Activated CD4-positive, alpha-beta memory T cell treated with anti-CD3 and anti-CD28 coated beads for 36 hours (primary cell): ENCODE measurements at places on chromosomes 1 and 21. TPM values are rescaled to one million over a fixed set of nuclear protein-coding genes. Genes with fewer than 3 reads are reported as not detected.

DNA sequence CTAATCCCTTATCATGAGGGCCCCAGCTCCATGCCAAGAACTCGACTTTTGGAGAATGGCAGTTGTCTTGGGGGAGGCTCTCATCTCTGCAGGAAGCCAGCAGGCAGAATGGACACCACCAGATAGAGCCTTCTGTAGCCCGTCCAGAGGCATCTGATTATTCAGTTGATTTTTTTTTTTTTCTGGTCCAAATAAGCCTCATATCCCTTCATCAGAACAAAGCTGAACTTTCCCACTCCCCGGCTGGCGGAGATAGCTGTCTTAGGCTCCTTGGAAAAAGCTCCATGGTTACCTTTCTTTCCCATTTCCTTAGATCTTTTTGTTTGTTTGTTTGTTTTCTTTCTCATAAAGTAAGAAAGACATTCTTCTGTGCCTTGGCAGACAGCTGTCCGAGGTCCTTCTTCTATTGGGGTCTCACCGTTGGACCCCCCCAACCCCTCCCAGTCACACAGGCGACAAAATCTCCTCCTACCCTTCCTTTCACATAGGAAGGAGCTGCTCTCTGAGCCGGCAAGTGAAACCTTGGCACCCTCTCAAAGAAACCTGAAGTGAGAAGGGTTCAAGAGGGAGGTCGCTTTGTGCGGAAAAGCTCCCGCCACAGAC, 278.5 kb downstream of the RPS6KC1 start:
- DNase-seq = no peak

GRCh38 chr21:39656209-39656608, 43.5 kb downstream of the B3GALT5 start:
- no peak for DNase-seq

DNA sequence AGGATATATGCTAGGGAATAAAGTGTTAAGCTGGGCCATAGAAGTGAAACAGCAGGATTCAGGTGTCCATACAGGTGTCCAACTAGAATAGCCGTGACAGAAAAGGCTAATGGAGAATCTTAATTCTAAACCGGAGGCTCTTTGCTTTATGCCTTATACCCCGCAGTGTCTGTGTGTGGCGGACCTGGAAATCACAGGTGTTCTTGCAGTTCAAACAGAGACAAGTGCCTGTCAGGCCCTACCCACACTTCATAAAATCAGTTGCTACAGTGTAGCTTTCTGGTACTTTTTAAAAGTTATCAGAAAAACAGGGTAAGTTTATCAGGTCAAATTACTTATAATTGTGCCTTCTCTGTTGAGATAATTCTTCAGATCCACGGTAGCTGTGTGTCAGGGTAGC, 293.9 kb downstream of the LRRC7 start:
- DNase-seq = no peak

STYXL2 gene
- not detected for total RNA-seq

DNA sequence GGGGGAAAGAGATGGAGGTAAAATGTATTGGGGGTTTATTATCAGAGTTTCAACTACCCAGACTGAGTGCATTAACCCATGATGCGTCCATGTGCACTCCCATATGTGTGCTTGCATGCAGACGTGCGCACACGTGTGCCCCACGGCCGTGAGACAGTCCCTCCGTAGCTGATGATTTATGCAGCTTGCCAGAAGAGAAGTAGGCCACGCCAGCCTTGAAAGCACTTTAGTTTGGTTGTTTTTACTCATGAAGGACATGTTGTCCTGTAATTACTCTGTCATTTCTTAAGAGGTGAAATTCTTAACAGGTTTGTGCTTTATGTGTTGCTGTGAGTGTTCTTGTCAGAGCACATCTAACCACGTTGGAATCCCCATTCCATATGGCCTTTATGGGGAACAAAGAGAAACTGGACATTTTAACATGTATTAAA, 467.8 kb downstream of the LMO4 start:
- no peak for DNase-seq

GRCh38 chr1:78291418-78291817, 199.4 kb upstream of the PTGFR start:
- no peak for DNase-seq

DNA sequence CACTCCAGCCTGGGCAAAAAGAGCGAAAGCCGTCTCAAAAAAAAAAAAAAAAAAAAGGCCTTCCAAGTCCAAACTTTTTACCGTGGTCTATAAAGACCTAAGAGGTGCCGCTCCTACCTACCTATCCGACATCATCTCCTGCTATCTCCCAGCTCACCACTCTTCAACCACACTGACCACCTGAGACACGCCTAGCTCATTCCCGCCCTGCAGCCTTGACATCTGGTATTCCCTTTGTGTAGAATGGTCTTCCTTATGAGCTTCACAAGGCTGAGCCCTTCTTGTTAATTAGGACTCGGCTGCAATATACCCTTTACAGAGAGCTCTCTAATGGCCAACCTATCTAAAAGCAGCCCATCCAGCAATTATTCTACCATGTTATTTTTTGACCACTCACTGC, 680 bp downstream of the MAGOH start:
- no peak for DNase-seq

DNA sequence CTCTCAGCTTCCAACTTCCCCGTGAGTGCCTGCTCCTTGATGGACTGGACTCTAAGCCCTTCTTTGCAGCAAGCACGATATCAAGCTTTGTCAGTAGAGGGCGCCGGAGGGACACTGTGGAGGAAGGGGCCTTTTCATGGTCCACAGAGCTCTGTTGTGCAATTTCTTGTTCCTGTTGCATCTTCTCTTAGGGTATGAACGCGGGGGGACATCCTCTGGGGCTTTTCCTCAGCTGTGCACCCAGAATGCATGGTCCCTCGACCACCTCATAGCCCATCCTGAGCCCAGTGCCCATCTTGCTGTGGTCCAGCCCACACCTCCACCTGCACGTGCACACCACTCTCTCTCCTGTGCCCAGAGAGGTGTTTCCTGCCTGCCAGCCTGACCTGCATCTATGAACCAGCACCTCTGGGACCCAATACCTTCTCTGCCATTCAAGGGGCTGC, 556.8 kb downstream of the PTPRU start:
- DNase-seq = peak; percentile 80

FAM110D gene
- not detected for total RNA-seq

TGFB2 gene
- not detected for total RNA-seq

- no peak for DNase-seq
Measured at GRCh38 chr21:15445327-15445726, 284.5 kb upstream of the USP25 start.

- DNase-seq = no peak
Measured at GRCh38 chr1:225844236-225845061, 34.5 kb downstream of the EPHX1 start.

TCHHL1 gene
- not detected for total RNA-seq

DNM3 gene
- 0.93 TPM for total RNA-seq

- no peak for DNase-seq
Measured at GRCh38 chr1:218964471-218965185, 209.1 kb upstream of the LYPLAL1 start.

RIPPLY3 gene
- total RNA-seq = 0.26 TPM

OLIG2 gene
- not detected for total RNA-seq

DPYD gene
- 11.8 TPM for total RNA-seq
